Stimulated activated CD4-positive, alpha-beta T cell treated with anti-CD3 and anti-CD28 coated beads, Interleukin-2, amount 100 ng/mL, for 24 hours (primary cell): ENCODE measurements at places on chromosomes 3 and 15.

DNA sequence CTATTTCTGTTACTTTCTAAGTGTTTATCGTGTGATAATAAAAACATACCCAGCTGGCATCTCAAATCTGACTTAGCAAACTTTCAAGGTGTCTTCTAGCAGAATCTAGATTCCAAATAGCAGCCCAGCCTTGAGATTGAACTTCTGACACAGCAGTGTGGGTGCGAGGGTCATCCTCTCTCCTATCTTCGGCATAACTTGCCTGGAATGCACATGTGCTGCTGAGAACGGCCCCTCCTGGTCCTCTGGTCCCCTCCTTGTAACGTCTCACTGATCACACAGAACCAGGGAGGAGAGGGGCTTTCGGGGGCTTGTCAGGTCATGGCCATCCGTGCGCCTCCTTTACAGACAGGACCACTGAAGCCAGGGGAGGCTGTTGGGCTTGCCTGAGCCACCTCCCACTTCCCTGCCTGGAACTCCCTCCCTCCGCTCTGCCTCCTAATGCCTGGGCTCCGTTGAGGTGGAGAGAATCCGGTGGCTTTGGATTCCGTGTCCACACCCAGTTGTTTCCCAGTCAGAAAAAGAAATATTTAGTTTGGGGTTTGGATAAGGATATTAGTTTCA, 344.4 kb upstream of the C2CD4B start:
- DNase-seq, result no peak

GRCh38 chr15:50718700-50719125, 32.1 kb upstream of the TRPM7 start:
- DNase-seq, result no peak

GRCh38 chr3:12828751-12829150, 12.6 kb downstream of the RPL32 start:
- no peak for DNase-seq

DNA sequence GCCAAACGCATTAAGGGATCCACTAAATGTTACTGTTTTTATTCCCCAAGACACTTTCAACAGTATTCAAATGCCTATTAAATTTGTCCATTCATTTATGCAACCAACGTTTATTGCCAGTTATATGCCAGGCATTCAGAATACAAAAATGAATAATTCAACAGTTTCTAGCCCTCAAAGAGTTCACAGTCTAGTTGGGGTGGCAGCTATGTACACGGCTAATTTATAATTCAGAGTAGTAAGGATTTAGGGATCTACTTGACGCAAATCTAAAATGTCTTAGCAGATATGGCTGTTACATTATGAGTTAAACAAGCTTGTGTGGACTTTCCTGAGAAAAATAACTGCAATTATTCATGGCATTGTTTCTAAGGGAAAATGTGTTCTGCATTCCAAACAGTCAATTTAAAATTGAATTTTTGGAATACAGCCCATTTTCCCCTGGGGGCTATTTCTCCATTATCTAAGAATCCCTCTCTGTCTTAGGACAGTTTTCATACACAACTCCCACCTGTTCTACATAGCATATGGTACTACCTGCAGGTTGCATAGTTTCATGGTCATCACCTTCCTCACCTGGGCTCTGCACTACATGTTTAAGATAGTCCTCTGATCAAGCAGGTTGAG, 11.5 kb upstream of the MSL2 start:
- no peak for DNase-seq

DNA sequence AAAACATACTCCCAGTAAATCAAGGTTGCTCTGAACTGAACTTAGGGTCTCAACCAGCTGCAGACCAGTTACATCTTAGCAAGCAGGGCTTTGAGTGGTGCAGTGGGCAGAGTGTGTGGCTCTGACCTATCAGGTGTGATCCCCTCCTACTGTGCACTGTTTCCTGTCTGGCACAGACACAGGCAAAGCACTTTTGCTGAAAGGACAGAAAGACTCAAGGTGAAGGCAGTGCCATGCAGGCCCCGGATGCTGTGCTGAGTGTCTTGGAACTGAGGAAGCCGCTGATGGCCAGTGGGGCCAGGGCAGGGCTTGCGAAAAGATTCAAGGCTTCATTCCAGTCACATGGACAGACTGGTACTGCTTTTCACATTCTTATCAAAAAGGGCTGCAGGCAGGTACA, 85.2 kb downstream of the CACNA1D start:
- DNase-seq, result no peak

DNA sequence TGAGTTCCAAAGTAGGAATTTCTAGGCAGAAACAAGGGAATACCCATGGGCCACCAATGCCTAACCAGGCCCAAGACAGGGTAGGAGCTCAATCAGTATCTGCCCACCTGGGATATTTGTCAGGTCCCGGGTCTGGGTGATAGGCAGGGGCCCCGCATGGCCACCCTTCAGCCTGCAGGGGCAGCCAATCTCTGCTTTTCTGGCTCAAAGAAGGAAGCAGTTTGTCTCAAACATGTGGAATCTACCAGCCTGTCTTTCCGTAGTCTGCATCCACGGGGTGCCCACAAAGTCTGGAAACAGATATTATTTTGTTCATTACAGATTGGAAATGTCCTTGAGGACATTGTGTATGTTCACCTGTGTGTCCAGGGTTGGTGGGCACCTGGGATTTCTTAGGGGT, 56.2 kb downstream of the CEMIP start:
- DNase-seq, result no peak

GRCh38 chr3:114884213-114884923, 262.7 kb downstream of the ZBTB20 start:
- DNase-seq, result no peak

DNA sequence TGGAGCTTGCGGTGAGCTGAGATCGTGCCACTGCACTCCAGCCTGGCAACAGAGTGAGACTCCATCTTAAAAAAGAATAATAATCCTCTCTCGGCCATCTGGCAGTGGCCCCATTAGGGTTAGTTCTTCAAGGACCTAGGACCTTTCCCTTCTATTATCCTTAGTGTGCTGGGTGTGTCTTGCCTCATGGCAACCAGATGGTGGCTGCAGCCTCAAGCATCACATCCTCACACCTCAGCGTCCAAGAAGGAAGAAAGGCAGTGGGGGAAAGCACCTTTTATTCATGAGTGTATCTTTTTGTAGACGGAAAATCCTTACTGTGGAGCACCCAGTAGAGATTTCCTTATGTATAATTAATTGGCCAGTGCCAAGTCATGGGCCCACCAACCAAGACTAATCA, 42.7 kb upstream of the TFRC start:
- no peak for DNase-seq

GRCh38 chr3:156525808-156526207, 29.1 kb downstream of the SSR3 start:
- DNase-seq, result no peak

DNA sequence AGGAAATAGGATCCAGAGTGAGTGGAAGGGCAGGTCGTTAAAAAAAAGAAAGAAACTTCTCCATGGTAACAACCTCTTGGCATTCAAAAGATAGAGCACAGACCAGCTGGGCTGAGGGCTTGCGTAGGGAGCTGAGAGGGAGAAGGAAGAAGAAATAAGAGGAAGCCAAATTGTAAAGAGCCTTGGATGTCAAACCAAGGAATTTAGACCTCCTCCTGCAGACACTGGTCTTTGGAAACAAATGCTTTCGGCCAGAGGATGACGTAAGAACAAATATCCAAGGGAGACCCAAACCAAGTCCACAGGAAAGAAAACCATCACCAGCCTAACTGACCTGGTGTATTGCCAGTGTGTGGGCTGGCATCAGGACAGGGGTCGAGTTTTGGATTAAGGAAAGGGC, 155.2 kb downstream of the UACA start:
- DNase-seq, result no peak

- no peak for DNase-seq
Measured at GRCh38 chr3:142652826-142653292, 56.7 kb downstream of the PLS1 start.

DNA sequence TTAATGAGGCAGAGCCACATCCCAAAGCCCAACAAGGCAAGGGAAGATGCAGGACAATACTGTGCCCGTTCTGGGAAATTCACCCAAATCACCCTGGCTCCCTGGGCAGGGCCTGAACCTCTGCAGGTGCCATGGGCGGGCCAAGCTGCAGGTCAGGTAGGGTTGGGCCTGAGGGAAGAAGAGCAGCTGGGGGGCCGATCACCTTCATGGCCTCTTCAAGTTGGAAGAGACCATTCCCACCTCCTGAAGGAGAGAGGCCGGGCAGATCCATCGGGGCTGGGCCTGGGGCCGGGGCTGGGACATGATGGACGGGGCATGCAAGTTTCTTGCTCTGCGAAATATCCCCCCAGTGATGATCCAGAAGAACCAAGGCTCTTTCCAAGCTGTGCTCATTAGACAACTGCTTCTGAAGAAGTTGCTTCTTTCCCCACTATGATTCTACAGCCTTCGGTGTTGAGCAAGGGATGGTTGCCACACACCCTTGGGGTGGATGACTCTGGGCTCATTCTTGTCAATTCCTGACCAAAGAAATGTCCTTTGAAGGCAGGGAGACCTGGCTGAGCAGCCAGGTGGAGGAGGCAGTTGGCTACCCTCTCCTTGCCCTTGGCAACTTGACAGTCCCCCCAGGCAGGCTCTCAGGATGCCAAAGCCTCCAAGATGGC, 38.2 kb downstream of the KLHL25 start:
- no peak for DNase-seq

- DNase-seq, result no peak
Measured at GRCh38 chr3:112027142-112027541, 7.4 kb upstream of the TMPRSS7 start.

DNA sequence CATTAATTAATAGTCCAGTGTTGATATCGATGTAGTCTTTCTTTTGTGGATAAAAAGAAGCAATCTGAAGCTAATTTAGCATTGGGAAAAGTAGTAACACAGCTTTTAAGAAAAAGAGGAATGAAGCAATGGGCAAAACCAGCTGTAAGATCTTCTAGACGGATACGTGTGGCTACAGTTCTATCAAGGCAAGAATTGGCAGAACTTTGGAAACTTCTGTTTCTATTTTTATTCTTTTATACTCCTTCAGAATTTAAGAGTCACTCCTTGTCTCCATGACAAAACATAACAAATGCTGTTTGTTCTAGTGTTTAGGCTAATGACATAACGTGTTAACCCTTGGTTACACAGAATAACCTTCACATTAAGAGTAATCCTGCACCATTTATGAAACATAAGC, 289.2 kb downstream of the ROBO2 start:
- no peak for DNase-seq

DNA sequence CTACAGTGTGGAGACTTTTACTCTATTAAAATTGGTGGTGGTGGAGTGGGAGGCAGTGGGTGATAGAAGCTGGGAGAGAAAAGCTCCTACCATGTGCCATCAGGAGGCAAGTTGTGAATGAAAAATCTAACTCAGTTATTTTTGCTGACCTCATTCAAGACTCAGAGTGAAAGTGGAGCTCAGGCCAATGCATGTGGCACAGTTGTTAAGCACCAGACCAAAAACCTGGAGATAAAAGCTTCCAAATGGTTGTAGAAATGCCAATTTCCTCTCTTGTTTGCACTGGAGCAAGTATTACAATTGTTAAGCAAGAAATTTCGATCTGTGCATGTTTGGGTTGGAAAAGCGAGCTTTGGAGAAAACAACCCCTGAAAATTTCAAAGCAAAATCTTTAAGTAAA, 81.5 kb upstream of the PRICKLE2 start:
- no peak for DNase-seq

DNA sequence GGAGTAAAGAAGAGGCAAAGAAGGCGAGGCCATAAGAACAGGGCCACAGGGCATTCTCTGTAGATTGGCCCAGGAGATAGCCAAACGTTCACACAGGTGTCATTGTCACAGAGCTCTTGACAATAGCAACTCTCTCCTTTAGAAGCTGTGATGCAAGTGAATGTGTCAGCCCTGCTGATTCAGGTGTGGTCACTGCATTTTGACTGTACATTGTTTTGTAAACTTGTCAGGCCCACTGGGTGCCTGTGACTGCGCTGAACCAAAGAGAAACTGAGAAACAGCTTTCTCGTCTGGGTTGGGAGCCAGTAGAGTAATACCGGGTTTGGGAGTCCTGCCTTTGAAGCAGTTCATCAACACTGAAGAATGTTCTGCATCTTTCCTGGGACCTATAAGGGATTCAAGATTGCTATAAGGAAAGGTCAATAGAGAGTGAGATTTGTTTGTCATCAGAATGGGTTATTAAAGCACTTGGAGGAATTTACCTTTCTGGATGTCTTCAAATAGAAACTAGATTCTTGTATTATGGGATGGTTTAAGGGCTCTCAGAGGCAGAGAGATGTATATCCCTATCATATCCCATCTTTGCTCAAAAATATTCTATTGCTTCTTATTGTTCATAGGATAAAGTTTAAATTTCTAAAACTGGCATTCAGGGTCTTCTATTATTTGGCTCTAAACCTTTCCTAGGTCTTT, 45.4 kb downstream of the TMEM45A start:
- no peak for DNase-seq

DNA sequence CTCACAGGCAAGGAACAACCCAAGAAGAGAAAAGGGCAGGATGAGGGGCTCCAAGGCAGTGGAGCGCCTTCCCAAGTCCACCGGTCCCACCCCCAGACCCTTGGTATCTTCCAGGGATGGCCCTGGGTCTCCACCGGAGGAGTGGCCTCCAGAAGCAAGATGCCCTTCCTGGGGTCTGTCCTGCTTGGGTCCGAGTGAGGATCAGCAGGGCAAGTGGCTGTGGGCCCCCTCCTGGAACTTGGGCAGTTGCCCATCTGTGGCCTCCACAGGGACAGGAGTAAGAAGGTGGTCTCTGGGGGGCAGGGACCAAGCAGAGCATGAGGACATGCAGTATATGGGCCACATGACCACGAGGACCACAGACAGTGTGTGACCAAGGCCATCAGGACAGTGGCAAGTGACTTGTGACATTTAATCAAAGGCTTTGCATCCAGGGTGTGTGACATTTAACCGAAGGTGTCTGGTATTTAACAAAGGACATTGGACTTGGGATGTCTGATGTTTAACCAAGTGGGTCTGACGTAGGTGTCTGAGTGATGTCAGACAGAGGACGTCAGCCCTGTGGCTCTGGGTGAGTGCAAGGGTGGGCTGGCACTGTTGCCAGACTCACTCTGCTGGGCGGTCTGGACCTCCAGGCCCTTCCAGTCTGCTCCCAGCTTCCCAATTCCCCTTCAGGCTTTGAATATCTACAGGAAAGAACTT, 34.7 kb downstream of the SCN5A start:
- DNase-seq, result no peak

DNA sequence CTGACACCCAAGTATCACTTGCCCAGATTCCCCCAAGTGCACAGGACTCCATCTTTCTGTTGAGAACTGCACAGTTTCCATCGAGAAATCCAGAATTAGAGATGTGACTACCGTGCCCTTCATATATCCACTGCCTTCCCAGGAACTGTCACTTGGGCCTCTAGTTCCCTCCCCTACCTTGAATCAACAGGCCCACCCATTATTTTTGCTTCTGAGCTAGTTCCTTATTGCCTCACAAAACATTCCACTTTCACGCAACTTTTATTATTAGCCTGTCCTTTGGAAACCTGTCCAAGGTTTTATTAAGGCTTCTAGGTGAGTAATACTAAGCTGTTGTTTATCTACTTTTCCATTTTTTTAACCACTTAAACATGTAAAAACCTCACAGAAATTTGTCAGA, 17.1 kb upstream of the SLC30A4 start:
- DNase-seq, result no peak

DNA sequence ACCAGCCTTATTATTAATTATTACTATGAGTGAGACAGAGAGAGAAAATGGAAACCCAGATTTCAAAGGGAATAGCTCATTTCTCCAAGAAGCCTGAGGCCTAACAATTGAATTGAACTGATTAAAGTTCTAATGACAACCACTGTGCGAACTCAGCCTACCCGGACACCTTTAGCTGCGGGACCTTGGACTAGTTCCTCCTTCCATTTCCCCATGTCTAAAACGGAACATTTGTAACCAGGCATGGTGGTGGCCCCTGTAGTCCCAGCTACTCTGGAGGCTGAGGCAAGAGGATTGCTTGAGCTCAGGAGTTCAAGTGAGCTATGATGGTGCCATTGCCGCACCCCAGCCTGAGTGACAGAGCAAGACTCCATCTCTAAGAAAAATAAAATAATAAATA, 16.4 kb upstream of the RTP2 start:
- DNase-seq, result no peak
